ENCODE measurements at places on chromosomes 12 and 14.

- no peak for DNase-seq
Observed at GRCh38 chr12:116502989-116503496, 56.1 kb upstream of the MAP1LC3B2 start.

GRCh38 chr12:118746960-118747359 is 234.4 kb upstream of the SRRM4 start:
- DNase-seq: no peak

DNA sequence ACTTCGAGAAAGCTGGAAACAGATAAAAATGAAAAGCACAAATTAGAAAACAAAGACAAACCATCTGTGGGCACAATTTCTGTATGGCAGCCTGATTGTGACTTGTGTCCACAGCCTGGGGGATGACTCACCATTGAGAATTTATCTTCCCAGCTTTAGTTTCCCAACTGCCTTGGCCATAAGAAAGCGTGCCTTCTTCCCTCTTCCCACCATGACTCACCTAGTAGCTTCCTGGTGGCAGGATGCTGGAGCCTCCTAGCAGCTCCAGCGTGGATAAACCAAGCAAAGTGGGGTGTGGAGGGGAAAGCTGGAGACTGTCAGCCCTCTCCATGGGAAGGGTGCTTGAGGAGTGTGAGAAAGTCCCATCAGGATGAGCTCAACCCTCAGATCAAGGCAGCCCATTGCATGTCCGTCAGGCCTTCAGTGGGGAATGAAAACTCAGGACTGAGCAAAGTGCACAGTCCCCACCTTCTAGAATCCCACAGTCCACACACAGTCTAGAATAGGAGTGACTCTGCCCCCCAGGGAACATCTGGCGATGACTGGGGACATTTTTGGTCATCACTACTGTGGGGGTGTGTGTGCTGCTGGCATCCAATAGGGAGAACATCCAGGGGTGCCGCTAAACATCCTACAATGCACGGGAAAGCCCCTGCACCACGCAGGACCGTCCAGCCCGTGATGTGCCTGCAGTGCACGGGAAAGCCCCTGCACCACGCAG is 22.4 kb upstream of the SERPINA6 start:
- no peak for DNase-seq

- no peak for DNase-seq
Observed at GRCh38 chr14:75168586-75169335, 7.7 kb downstream of the TMED10 start.

GRCh38 chr14:51697848-51698247 is 46.1 kb downstream of the FRMD6 start:
- no peak for DNase-seq

GRCh38 chr14:93655078-93655750 is 133.1 kb downstream of the PRIMA1 start:
- peak; percentile 58 for DNase-seq

DNA sequence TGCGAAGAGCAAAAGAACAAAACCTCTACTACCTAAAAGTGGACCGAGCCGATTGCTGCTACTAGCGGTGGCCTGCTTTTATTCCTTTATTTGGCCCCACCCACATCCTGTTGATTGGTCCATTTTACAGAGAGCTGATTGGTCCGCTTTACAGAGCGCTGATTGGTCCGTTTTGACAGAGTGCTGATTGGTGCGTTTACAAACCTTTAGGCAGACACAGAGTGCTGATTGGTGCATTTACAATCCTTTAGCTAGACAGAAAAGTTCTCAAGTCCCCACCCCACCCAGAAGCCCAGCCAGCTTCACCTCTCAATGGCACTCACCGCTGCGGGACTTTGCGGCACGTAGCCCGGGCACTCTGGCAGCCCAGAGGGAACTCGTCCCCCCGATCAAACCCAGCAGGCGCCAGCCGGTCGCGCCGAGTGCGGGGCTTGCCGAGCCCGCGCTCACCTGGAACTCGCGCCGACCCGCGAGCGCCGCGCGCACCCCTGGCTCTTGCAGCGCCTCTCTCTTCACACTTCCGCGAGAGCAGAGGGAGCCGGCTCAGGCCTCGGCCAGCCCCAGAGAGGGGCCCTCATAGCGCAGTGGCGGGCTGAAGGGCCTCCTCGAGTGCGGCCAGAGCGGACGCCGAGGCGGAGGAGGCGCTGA is 8.7 kb upstream of the FGD4 start:
- peak; percentile 54 for DNase-seq

DNA sequence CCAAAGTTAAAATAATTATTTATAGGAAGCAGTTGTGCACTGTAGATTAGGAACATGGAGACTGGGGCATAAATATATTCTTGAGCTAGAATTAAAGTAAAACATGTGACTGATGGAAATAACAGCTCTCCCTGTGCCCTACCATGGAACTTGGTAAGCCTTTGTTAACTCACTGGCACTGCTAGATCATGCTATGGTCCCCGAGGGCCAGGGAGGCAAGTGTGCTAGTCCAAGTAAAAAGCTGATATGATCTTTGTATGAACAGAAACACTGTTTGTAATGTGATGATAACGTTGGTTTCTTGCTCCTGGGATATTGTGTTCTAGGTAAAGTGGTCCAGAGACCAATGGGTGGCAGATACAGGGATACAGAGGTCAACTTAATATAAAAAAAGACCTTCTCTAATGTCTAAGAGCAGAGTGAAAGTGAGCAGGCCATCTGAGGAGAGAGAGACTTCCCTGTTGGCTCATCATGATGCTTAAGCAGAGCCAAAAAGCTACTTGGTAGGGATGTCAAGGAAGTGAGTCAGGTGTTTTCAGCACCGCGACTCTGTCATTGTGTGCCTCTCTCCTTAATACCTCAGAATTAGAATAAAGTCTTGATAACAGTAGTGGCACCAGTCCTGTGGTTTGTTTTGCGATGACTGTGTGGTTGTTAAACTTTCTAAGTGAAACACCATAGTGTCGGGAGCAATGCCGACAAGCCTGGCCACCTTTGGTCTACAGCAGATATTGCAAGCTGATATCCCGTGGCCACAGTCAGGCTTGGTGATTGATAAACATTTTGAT is 27.6 kb downstream of the BICD1 start:
- DNase-seq: no peak

DNA sequence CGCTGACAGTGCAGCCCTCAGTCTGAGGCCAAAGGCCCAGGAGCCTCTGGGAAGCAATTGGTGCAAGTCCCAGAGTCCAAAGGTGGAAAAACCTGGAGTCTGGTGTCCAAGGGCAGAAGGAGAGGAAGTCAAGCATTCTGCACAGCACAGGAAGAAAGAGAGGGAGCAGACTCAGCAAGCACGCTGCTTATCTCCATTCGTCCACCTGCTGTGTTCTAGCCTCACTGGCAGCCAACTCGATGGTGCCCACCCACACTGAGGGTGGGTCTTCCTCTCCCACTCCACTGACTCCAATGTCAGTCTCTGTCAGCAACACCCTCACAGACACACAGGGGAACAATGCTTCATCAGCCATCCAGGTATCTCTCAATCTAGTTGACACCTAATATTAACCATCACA is 38.8 kb downstream of the HELB start:
- DNase-seq: no peak

DNA sequence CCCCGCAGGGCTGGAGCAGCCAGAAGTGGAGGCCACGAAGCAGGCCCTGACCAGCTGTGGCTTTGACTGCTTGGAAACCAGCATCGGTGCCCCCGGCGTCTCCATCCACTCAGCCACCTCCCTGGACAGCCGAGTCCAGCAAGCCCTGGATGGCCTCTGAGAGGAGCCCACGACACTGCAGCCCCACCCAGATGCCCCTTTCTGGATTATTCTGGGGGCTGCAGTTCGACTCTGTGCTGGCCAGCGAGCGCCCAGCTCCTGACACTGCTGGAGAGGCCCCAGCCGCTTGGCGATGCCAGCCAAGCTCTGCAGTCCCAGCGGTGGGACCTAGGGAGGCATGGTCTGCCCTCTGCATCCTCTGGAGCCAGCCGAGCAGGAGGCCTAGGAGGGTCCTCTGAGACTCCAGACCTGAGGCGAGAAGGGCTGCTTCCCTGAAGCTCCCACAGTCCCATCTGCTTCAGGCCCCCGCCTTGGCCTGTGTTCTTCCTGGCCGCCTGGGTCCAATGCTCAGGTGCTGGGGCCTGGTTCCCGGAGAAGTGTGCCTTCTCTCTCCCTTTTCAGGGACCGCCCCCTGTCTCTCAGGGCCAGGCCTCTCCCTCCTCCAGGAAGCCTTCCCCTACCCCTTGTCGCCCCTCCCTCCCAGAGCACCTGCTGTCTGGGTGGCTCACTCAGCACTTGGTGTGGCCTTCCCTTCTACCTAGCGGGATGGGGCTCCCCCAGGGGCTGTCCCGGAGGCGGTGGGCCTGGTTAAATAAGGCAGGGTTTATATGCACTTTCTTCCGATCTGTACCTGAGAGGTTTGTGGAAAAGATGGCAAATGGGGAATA is 23.0 kb downstream of the MVK start:
- peak; percentile 53 for DNase-seq

GRCh38 chr12:63319386-63319785 is 168.4 kb upstream of the AVPR1A start:
- DNase-seq: no peak

DNA sequence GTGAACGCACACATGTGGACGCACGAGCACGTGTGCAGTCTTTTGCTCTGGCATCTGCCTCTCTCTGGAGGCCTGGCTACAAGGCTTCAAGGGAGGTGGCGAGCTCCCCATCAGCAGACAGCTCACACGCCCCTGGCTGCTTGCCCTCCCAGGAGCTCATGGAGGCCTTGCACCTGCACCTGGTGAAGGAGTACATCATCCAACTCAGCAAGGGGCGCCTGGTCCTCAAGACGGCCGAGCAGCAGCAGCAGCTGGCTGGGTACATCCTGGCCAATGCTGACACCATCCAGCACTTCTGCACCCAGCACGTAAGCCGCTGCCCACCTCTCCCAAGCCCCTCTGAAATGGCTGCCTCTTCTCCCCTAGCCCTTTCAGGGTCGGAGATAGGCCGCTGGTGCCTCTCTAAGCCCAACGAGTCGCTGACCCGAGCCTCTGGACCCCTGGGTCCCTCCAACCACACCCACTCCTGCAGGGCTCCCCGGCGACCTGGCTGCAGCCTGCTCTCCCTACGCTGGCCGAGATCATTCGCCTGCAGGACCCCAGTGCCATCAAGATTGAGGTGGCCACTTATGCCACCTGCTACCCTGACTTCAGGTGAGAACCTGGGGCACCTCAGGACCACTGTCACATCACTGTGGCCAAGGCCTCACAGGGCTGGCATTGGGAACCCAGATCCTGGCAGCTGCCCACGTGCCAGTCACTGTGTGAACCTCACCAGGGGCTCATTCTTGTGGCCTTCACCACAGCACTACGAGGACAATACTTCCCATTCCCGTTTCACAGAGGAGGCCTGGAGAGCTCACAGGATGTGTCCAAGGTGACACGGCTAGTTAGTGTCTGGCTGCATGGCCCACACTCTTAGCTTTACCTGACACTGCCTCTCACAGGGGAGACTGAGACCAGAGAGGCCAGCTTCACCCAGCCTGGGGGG is 10.2 kb downstream of the TNFAIP2 start:
- no peak for DNase-seq

DNA sequence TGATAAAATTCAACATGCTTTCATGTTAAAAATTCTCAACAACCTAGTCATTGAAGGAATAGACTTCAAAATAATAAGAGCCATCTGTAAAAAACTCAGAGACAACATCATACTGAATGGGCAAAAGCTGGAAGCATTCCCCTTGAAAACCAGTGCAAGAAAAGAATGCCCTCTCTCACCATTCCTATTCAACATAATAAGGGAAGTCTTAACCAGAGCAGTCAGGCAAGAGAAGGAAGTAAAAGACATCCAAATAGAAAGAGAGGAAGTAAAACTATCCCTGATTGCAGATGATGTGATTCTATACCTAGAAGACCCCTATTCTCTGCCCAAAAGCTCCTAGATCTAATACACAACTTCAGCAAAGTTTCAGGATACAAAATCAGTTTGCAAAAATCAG is 52.9 kb downstream of the APOBEC1 start:
- DNase-seq: no peak

GRCh38 chr12:85829391-85829790 is 6.8 kb downstream of the RASSF9 start:
- DNase-seq: no peak

DNA sequence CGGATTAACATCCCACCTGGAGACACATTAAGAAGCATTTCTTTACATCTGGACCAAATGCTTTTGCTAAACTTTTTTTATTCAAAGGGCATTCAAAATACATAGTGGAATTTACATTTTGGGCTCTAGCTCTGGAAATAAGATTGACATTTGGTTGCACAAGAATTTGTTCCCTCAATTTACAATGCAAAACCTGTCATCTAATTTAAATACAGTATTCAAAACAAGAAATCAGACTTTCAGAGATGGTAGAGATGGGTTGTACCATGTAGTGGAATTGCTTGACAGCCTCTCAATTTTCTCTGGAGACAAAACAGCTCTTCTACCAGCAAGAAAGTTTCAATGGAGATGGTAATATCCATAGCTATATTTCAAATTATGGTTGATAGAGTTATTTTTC is 275.8 kb downstream of the ATP23 start:
- no peak for DNase-seq

DNA sequence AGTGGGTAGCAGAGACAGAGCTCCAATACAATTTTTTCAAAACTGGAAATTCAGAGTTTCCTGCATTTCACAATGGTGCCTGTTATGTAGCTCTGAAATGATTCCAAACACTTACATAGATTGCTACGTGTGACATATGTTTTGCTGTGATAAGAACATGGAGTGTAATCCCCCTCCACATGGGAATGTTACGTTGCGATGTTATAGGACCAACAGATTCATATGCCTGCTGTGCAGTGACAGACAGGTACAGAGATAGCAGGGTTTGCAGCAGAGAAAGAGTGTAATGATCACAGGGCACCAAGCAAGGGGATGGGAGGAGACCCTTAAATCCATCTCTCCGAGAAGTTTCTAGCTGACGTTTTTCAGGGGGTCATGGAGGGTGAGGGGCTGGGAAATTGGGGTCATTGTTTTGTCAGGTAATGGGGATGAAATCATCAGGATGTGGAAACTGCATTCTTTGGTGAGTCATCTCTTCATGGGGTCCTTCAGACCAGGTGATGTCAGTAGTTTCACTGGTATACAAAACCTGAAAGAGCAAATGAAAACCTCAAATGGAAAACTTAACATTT is 76.6 kb upstream of the OSBPL8 start:
- DNase-seq: no peak

- no peak for DNase-seq
Observed at GRCh38 chr14:100193417-100194357, 34.2 kb upstream of the DEGS2 start.

DNA sequence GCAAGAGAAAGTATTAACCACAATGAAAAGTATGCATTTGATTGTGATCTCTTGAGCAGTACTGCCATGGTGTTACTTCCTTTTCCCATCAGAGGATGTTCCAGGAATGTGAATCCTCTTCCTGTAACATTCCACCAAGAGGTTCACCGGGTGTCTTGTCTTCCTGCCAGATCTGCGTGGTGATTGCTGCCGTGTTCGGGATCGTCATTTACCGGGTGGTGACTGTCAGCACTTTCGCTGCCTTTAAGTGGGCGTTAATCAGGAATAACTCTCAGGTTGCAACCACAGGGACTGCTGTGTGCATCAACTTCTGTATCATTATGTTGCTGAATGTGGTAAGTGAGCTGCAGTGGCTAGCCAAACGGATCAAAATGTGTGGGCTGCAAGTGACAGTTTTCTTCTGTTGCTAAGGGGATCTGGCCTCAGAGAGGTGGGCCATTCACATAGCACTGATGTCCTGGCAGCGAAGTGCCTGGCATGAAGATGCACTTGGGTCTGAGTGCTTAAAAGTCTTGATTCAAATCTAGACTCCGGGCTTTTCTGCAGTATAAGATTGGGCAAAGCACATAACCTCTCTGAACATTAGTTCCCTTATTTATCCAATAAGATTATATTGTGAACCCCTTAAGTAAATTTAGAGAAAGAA is 123.4 kb downstream of the SLC5A8 start:
- DNase-seq: no peak

All from NCI-H2171 (cell line).